ENCODE measurements at places on chromosomes 12 and 14.

- no peak for DNase-seq
Observed at GRCh38 chr12:104712477-104712876, 245.6 kb downstream of the SLC41A2 start.

DNA sequence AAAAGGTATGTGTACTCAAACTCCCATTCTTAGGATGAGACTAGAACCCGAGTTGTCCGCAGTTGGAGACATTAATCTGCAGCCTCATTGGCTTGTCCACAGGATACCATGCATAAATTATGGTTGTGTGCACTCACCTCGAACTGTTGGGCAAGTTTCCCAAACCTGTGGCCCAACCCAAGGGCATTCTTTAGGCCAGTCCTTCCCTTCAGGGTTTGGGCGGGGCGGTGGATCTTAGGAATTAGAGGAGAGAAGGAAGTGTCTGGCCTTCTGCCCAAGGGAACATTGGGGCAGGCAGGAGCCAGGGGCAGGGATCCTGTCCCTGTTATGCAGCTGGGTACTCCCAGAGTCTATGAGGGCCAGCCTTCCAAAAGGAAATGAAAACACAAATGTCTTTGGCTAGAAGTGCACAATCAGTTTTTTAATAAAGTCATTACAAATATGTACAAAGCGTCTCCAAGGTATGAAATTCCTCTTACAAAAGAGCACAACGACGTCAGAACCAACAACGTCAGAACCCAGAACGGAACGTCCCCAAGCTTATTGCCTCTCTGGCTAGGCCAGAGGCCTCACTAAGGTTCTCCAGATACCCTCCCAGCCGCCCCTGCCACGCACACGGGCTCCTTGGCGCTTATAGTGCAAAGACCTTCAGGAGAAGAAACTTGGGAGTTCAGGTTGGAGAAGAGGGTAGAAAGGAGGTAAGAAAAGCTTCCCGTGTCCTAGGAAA is 25.3 kb downstream of the HRK start:
- DNase-seq, result no peak

- peak; percentile 51 for DNase-seq
Observed at GRCh38 chr12:26460361-26460760, 265.0 kb downstream of the SSPN start.

DNA sequence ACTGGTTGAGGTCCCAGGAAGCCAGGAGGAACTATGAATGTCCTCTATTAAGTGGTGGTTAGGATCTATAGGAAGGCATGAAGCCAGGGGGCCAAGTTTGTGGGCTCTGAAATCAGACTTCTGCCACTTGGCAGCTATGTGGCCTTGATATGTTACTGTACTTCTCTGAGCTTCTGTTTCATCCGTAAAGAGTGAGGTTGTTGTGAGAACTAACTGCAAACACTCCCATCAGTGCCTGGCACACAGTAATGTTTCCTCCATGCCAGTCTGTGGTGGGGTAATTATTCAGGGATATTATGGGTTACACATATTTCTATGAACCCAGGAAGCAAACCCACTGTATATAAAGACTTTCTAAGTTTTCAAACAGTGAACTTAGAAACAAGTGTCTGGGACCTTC is 57.4 kb downstream of the PLXNC1 start:
- DNase-seq, result no peak

DNA sequence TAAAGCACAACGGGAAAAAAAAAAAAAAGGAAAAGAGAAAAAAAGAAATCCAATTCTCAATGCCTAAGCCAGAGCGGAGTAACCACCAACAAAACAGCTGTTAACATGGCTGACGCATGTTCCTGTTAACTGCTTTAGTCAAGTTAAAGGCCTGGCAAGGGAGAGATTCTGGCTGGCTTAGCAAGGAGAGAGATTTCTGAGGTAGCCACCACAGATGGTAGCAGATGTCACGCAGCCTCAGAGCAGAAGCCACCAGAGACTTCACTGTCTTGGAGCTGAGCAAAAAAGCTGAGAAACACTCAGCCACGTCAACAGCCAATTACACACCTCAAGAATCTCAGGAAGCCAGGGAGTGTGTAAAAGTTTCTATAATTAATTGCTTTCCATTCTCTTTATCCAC is 87.1 kb downstream of the TMCC3 start:
- DNase-seq, result no peak

GRCh38 chr12:96041181-96041580 is 5.8 kb upstream of the LTA4H start:
- no peak for DNase-seq

DNA sequence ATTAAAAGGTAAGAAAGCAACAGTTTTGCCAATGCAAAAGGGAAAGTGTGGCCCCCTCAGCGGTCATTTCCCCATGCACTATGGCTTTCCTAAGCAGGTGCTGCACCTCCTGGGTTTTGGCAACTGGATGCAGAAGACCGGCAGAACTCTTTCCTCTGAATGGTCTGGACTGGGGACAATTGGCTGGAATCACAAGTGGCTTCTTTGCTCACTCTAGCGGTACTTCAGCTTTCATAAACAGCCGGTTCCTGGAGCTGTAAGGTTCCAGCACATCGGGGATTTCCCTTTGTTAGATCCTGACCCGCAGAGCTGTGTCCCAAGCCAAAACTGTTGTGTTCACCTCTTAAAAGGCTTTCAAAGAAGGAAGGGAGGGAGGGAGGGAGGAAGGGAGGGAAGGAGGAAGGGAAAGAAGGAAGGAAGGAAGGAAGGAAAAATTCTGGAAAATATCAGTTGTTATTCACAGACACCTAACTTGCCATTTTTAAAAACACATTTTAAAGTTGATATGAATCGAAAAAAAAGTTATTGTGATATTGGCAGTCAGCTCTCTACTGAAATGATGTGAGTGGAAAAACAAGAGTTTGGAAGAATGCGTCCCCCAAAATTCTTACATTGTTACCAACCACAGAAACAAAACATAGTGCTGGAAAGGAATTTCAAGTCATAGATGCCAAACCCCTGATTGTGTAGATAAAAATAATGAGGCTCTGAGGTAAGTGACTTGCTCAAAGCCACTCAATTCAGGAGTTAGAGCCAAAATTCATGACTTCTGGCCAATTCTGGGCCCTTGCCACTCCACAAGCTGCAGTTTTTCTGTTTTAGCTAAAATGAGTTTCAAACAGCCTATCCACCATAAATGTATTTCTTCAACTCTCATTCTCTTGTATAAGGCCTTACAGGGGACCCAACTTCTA is 220.6 kb upstream of the HMGA2 start:
- DNase-seq, result no peak

- DNase-seq, result peak; percentile 49
Observed at GRCh38 chr14:69363055-69363454, 35.0 kb downstream of the ERH start.

DNA sequence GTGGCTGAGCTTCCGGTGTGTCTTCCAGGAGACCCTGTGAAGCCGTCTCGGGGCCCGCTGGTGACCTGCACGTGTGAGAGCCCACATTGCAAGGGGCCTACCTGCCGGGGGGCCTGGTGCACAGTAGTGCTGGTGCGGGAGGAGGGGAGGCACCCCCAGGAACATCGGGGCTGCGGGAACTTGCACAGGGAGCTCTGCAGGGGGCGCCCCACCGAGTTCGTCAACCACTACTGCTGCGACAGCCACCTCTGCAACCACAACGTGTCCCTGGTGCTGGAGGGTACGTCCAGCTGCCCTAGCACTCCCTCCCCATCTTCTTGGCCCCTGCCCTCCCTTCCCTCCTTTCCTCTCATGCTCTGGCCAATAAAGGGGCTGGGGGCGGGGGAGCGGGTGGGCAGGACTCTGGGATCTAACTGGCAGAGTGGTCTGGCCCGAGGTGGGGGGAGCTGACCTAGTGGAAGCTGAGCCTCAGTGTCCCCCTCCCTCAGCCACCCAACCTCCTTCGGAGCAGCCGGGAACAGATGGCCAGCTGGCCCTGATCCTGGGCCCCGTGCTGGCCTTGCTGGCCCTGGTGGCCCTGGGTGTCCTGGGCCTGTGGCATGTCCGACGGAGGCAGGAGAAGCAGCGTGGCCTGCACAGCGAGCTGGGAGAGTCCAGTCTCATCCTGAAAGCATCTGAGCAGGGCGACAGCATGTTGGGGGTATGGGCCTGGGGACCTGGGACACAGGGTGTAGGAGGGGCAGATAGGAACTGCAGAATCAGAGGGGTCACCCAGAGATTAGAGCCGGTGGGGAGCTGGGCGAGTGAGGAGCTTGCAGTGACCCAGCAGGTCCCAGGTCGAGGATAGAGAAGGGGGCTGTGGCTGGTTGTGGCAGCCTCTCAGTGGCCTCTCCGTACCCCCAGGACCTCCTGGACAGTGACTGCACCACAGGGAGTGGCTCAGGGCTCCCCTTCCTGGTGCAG is 6.0 kb downstream of the ACVRL1 start:
- no peak for DNase-seq

GRCh38 chr14:90428676-90429075 is 31.8 kb downstream of the CALM1 start:
- no peak for DNase-seq

DNA sequence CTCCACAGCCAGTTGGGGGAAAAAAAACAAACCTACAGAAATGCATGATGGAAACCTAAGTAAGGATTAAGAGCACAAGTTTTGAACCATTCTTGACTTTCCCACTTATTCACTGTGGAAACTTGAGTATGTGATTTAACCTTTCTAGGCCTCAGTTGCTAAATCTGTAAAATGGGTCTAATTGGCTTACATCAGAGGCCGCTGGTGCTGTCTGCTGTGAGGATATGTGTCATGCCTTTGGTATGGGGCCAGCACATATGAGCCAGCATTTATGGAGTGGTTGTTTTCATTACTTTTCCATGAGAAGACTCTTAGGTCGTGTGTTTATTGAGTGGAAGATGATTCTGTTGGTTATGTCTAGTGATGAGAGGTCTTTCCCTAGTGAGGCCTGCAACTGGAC is 102.4 kb downstream of the ESR2 start:
- DNase-seq, result no peak

GRCh38 chr12:127632461-127632860 is 634.5 kb upstream of the TMEM132C start:
- DNase-seq, result no peak

GRCh38 chr14:51959928-51960327 is 29.4 kb upstream of the RTRAF start:
- no peak for DNase-seq

DNA sequence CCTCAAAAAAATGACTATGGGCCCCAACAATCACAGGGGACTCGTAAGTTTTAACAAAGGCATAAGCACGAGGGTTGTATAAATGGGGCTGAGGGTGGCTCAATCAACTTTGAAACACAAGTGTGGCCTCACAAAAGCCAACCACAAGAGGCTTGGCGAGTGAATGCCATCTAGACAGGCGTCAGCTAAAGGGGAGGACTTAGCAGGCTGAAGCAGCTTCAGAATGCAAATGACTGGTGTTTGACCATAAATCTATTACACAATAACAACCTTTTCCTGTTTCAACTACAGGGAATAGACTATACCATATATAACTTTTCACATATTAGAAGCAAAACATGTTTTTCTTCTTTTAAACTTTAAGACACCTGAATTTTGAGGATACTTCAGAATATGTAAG is 777.9 kb downstream of the FSCB start:
- DNase-seq, result no peak

GRCh38 chr14:81771651-81772275 is 238.1 kb upstream of the SEL1L start:
- no peak for DNase-seq

- no peak for DNase-seq
Observed at GRCh38 chr14:94181835-94182234, 7.7 kb downstream of the PPP4R4 start.

DNA sequence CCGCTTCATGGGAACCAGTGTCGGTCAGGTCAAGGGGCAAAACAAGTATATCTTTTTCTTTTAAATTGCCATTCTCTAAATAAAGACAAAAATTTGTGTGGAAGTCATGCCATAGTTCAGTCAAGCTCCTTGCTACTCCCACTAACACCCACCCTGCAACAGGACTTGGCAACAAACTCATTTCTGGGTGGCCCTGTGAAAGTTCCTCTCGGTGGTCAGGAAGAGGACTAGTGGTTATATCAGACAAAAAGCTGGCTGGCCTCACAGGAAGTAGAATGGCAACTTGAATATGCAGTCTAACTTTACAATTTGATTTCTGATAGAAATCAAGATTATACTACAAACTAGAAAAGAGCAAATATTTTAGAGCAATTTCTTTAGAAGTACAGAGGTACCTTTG is 11.2 kb downstream of the DHRS7 start:
- DNase-seq, result no peak

DNA sequence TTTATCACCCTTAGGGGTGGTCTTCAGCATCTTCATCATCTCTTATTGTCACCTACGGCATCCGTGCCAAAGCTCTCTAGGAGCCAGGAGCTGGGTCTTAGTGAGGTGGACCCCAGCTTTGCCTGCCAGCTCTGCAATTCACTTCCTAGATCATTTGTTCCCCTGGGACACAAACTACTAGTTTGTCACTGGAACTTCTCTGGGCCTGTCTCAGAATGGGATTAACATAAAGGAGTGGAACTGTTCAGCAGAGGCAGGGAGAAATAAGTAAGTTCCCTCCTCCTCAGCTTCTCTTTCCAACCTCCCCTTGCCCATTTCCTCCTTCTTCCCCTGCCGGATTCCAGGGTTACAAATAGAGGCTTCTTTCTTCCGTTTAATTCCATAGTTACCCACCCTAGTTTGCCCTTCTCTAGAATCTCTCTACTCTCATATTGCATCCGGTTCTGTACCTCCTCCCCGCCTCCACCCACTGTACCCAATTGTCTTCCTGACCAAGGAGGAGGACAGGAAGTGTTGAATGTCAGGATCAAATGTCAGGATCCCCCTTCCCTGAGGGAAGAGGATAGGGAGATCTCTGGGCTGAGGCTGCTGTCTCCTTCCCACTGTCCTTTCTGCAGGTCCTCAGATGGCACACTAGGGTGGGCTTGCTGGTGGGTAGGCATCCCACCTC is 25.0 kb downstream of the LARP4 start:
- no peak for DNase-seq

- no peak for DNase-seq
Observed at GRCh38 chr12:14373217-14373616, 7.7 kb downstream of the ATF7IP start.

GRCh38 chr14:103872481-103873113 is 25.2 kb upstream of the PPP1R13B start:
- DNase-seq, result no peak

DNA sequence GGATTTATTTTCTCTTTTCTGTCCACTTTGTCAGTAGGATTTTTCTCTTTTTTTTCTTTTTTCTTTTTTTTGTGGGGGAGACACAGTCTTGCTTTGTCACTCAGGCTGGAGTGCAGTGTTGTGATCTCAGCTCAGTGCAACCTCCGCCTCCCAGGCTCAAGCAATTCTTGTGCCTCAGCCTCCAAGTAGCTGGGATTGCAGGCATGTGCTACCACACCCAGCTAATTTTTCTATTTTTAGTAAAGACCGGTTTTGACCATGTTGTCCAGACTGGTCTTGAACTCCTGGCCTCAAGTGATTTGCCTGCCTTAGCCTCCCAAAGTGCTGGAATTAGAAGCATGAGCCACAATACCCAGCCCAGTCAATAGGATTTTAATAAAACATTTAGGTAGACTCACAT is 21.0 kb upstream of the TBK1 start:
- no peak for DNase-seq

- DNase-seq, result no peak
Observed at GRCh38 chr12:93884794-93885460, 207.8 kb downstream of the CRADD start.

- no peak for DNase-seq
Observed at GRCh38 chr12:107645630-107646333, 39.8 kb upstream of the PWP1 start.

- no peak for DNase-seq
Observed at GRCh38 chr12:52907092-52907810, 2.4 kb upstream of the KRT8 start.

- no peak for DNase-seq
Observed at GRCh38 chr12:122866379-122866778, 29.5 kb downstream of the VPS37B start.

GRCh38 chr14:40629144-40629543 is 977.5 kb upstream of the LRFN5 start:
- no peak for DNase-seq

GRCh38 chr12:97169889-97170567 is 263.0 kb downstream of the NEDD1 start:
- DNase-seq, result no peak
